ENCODE measurements at places on chromosomes 11 and 22.

DNA sequence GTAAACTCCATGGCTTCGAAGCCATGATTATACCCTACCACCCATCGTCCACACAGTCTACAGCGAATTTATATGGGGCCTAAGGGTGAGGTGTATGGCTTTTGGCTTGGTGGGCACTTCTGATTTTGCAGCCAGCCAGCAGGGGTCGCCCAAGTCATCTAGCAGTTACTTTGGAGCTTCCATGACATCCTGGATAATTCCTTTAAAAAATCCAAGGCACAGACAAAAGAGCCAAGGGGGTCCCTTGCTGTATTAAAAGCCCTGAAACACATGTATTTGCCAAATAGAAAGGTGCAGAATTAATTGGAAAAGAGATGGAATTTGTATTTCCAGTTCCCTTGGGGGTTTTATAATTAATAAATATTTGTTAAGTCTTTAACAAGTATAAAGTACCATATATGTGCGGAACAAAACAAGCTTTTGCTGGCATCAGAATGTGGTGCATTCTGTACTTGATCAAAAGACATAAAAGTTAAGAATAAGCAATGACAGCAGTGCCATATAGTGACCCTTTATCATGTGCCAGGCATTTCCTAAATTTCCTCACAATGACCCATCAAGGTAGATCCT, 132.8 kb upstream of the PITPNB start:
- DNase-seq, result peak; percentile 11

DNA sequence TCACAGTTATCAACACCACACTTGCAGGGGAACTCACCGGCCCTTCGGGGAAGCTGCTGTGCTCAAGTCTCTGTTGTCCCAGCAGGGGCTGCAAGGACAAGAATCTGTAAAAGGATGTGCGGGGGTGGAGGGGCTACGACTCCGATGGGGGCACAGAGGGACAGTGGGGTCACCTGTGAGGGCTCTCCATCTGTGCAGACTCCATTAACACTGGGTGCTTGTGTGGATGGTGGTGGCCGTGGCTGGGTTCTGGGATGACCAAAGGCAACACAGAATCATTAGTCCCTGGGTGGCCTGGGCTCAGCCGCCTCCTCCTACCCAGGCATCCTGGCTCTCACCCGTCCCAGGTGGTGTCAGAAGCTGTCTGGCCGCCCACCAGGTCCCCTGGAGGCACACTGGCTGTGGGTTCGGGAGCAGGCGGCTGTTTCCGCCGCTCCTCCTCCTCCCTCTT, 10.2 kb upstream of the RBM4B start:
- no peak for DNase-seq

DNA sequence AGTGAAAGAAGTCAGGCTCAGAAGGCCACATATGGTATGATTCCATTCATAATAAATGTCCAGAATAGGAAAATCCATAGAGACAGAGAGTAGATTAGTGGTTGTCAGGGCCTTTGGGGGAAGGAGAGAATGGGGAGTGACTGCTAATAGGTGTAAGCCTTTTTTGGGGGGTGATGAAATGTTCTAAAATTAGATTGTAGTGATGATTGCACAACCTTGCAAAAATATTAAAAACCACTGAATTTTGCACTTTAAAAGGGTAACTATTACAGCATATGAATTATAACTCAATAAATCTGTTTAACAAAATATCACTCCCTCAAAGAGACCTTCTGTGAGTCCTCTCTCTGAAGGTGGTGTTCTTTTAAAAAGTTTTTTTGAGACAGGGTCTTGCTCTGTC, 72.3 kb upstream of the GRK3 start:
- no peak for DNase-seq

- DNase-seq, result no peak
Observed at GRCh38 chr22:47878460-47878859, 1116.0 kb downstream of the TBC1D22A start.

DNA sequence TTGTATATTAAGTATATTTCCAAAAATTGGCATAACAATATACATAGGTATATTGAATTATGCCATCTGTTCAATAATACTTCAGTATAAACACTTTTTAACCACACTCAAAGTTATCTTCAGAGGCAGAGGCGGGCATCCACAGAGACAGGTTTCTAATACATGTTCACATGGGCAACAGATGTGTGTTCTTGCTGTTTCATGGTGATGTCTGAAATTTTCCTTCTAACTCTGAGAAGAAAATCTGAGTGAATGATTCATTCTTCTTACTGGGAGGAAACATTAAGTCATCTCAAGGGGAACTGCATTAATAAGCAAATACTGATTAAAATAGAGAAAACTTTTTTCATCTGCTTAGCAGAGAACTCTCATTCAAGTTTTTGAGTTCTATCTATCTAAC, 1074.5 kb downstream of the LRRC4C start:
- DNase-seq, result no peak

- DNase-seq, result peak; percentile 49
Observed at GRCh38 chr22:24128631-24129262, 52.5 kb upstream of the SUSD2 start.
